ENCODE measurements at places on chromosomes 6 and 20. TPM values are rescaled to one million over a fixed set of nuclear protein-coding genes. Genes with fewer than 3 reads are reported as not detected.
A peak's percentile ranks its signal among the peaks of the same experiment; 100 is the strongest.

DNA sequence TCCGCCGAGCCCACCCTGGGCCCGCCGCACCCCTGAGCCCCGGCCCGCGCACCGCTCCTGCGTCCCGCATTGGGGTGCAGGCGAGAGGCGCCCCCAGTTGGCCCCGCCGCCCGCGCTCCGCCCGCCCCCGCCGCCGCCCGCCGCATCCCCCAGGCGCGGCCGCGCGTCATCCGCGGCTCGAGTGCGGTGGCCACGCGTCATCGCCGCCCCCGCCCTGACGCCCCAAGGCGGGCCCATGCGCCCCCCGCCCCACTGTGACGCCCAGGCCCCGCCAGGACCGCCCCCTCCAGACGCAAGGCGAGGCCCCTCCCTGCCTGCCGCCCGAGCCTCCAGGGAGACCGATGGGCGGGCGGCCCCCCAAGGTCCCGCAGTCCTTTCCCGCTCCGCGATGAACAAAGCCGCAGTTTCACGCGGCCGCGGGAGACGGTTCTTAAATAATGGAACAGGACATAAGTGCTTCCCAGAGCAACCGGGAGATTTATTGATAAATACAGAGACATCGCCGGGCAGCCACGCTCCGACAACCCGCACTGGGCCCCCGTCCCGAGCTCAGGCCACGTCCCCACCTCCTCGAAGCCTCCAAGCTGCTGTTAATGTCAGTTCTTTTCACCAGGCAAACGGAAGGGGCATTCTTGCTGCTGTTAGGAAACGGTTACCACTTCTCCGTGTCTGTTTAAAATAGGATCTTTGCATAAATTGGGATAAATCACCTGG is at the start of gene ANKRD60:
Gene ANKRD60 (minus strand): TSS at position 170 of the 714 bp plus-strand sequence. CDS start 0 bp downstream, at position 170.
- no peak for DNase-seq

DNA sequence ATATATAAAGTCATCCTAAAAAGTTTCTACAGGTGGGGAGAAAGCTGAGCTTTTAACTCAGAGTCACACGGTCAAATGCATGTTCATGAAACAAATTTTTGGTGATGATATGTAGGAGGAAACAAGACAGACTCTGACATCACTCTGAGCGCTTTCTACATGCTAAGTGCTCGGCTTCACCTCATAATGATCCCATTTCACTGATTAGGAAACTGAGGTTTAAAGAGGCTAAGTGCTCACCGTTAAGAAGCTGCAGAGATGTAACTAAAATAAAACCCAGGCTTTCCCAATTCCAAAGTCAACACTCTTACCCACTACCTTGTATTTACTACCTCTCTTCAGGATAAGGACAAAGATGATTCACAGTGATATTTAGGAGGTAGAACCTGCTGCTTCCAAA is 4.7 kb downstream of the RMND1 start:
- no peak for DNase-seq

- peak; percentile 21 for DNase-seq
Observed at GRCh38 chr6:16674801-16675392, 86.4 kb downstream of the ATXN1 start.

GRCh38 chr6:136014454-136015437 is 163.2 kb downstream of the PDE7B start:
- peak; percentile 78 for DNase-seq

- no peak for DNase-seq
Observed at GRCh38 chr6:107103082-107103481, 12.2 kb downstream of the BEND3 start.

GRCh38 chr6:138439546-138439945 is 35.5 kb downstream of the HEBP2 start:
- DNase-seq, result no peak

DNA sequence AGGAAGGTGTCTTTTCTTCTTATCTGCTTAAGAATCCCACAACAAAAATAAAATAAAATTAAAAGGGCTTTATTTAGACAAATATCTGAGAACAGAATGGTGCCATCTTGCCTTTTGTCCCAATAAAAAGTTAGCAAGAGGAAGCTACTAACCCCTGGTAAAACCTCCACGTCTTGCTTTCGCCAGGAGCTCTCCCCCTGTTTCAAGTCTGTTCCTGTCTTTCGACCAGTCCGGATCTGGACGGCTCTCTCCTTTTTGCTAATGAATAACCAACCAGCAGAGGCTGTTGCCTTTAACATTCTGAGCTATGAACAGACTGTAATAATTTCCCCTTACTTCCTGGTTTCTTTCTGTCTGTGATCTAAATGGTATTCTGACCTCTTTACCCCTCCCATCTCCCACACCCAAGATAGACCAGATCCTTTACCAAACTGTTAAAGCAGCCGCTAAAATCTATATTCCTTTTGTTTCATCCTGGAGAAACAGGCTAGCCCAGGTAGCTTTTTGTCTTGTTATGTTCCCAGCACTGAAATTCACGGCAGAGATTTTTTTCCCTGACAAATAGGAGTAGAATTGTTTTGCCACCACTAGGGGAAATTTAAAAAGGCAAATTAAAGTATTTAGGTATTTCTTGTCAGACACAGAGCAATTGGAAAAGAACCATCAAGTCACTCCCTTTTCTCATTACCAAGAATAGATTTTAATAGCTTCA is at the start of gene FRK:
Gene FRK (minus strand): TSS at position 320 of the 712 bp plus-strand sequence. CDS start 580 bp downstream, outside the sequence.
- peak; percentile 64 for DNase-seq

DNA sequence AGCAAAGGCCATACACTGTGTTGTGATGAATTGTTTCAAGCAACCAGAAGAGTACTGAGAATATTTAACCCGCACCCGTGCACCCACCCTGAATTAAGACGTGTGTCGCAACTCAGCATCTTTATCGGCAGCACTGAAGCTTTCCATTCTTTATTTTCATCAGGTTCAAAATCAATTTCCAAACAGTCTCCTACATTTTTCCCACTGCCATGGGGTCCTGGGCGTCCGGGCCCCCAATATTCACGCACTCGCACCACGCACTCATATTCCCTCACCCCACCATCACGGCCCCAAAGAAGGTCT is 1.8 kb downstream of the LTB start:
- no peak for DNase-seq

DNA sequence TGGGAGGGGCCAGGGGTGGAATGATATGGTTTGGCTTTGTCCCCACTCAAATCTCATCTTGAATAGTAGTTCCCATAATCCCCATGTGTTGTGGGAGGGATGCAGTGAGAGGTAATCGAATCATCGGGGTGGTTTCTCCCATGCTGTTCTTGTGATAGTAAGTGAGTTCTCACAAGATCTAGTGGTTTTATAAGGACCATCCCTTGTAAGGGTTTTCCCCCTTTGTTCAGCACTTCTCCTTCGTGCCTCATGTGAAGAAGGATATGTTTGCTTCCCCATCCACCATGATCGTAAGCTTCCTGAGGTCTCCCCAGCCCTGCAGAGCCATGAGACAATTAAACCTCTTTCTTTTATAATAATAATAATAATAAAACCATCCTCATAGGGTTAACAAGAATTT is 88.8 kb upstream of the PRND start:
- no peak for DNase-seq

Gene HLA-DQB2
- not detected for total RNA-seq

Gene SPATA2
- total RNA-seq, result 8.1 TPM

Gene SPATA25
- total RNA-seq, result 0.40 TPM
